Hippocampal formation (tissue), 2 donors: ENCODE measurements at places on chromosomes 2 and 18.

DNA sequence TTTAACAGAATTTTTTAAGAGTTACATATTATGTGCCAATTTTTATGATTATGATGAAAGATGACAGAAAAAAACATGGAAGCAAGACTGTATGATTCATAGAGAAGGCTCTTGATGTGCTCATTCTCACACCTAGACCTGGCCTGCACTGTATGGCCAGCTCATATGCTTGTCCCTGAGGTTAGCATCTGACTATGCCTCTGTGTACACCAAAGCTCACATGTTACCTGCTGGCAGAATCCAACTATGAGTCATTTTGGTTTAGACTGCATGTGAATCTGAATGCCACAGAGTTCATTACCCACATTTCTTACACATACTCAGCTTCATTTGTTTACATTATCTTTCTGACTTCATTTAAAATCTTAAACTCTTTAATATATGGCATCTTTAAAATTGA is 139.0 kb downstream of the DSC3 start:
- DNase-seq, result no peak

DNA sequence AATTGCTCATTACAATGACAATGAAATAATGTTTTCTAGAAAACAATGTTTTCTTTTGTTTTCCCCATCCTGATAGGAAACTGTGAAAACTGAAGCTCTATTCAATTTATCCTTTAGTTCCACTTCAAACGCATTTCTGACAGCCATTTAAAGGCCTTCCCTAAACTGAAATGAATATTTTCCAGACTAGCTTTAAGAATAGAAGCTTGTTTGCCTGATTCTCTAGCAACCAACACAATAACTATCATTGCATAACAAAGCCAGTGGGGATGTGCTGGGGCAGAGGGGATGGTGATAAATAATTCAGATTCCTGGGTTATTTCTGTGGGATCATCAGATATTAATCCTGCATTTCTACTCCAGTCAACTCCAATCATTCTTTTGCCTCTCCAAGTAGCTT is 427.1 kb downstream of the RND3 start:
- peak; percentile 43 for DNase-seq

- no peak for DNase-seq
Observed at GRCh38 chr18:50579061-50579774, 19.3 kb downstream of the MAPK4 start.

DNA sequence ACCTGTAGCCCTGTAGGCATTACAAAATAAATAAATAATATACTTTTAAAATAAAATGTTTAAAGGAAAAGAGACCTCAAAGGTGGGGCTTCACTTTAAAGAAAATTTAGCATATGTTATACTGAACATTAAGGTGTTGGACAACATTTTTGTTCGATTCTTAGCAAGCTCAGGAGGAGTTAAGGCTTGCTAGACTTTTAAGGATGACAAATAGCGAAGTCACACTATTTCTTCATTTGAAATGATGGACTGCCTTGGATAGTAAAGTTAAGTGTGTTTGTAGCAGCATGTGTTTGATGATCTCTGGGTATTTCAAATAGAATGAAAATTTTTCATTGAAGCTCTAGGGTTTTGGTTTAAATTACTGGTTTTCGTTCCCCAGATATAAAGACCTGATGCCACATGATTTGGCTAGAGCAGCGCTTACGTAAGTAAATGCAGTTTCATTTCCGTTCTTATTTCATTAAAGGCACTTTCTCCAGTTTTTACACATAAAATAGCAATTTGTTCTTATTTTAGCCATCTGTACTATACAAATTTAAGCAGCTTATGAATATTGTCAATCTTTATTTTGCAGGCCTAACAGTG is 24.9 kb downstream of the HADHB start:
- DNase-seq, result no peak

DNA sequence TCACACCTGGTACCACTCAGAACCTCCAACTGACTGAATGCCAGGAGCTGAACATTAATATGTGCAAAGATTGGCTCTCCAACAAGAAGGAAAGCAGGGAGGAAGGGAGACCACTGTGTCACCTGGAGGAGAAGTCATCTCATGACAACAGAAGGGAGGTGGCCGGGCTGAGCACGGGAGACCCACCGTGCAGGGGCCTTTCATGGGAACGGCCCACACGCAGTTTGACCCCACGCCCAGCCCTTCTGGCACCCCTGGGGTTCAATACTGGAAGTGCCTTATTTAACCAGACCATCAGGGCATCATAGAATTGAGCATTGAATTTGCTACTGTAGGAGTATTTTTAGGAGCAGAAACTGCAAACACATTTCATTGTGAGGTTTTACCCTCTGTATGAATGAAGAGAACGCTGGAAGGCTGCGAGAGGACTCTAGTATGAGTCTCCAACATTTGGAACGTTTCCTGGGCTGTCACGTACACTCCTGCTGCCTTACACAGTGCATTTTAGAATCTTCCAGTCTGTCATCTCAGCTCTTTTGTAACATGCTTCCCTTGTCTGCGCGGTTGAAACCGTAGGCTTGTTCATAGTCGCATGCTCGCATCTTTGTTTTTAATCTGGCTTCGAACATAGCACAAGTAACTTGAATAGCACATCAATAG is 132.1 kb downstream of the NFATC1 start:
- no peak for DNase-seq

DNA sequence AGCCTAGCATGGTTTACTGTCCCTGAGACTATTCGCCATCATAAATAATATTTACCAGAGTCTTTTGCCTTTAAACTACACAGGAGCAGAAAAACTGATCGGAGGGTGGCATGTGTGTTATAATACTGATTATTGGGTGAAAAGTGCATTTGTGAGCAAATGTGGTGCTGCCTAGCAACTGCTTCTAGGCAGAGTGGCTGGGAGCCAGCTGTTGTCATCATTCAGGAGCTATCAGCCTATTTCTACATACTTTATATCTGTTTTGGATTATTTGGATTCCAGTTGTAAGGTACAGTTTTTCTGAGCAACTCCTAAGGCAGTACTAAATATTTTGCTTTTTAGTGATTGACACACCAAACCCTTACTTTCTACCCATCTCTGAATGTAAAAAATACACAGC is 75.0 kb upstream of the MSTN start:
- no peak for DNase-seq

- DNase-seq, result peak; percentile 83
Observed at GRCh38 chr2:156340804-156341451, 8.4 kb upstream of the NR4A2 start.

DNA sequence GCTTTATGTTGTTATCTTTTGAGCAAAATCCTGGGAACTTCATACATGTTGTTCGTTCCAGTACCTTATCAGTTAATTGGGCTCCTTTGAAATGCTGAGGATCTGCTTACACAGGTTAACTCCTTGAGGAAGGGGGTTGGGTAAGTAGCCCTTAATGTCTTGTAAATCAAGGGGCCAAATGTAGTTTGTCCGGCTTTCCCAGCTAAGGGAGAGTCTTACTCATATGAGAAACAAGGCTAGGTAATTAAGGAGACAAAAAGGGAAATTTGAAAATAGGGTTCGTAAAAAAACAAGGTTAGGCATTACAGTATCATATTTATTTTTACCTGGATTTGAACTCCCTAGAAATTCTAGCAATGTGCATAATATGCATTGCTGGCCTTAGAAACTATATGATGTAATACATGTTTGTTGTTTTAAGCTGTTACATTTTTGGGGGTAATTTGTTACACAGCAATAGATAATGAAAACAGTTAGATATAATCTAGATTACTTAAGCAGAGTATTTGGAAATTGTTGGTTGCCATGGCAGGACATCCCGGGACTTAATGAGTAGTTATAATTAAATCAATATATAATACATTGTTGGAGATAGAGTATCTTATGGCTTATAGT is 30.9 kb upstream of the RNF149 start:
- no peak for DNase-seq

- no peak for DNase-seq
Observed at GRCh38 chr2:72367530-72368225, 220.0 kb upstream of the CYP26B1 start.

GRCh38 chr18:46632401-46633071 is 24.5 kb downstream of the LOXHD1 start:
- peak; percentile 7 for DNase-seq

- DNase-seq, result no peak
Observed at GRCh38 chr2:239365071-239365781, 35.6 kb downstream of the HDAC4 start.

DNA sequence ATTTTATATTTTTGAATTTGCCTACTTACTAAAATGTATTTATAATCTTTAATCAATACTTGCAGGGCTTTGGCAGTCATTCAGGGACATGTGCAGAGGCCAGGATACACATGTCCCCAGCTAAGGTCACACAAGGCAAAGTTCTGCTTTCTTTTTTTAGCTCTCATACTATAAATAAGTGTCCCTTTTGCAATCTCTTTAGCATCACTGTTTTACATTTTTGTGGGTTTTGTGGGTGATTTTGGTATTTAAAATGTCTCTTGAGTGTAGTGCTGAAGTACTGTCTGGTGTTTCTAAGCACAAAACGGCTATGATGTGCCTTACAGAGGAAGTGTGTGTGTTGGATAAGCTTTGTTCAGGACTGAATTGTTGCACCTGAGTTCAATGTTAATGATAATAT is 309.0 kb upstream of the GULP1 start:
- no peak for DNase-seq

GRCh38 chr2:144268036-144268678 is 251.8 kb downstream of the ZEB2 start:
- no peak for DNase-seq

DNA sequence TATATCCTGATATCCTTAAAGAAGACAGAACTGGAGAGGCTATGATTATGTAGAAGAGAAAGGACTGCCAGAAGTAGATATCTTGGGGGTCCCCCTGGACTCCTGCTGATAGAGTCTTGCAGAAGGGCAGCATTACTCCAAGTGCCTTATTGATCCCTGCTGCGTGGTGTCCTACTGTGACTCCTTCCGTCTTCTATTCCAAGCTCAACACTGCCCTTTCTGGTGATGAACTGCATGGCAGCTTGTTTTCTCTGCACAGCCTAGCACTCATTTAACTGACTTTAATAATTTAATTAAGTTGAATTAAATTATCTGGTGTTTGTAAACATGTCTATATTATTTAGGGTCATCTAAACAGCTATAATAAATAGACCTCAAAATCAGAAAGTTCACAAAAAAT is 194.1 kb upstream of the DSEL start:
- no peak for DNase-seq

DNA sequence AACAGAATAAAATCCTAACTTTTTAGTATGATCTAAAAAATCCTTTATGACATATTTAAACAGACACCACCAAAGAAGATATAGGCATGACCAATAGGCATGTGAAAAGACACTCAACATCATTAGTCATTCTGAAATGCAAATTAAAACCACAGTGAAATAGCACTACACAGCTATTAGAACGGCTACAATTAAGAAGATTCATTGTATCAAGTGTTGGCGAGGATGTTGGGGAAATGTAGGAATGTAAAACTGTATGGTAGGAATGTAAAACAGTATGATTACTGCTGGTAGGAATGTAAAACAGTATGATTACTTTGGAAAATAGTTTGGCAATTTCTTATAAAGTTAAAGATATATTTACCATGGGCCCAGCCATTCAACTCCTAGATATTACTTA is 253.3 kb upstream of the TCF4 start:
- DNase-seq, result no peak

GRCh38 chr2:37466533-37467222 is 122.2 kb downstream of the QPCT start:
- no peak for DNase-seq

DNA sequence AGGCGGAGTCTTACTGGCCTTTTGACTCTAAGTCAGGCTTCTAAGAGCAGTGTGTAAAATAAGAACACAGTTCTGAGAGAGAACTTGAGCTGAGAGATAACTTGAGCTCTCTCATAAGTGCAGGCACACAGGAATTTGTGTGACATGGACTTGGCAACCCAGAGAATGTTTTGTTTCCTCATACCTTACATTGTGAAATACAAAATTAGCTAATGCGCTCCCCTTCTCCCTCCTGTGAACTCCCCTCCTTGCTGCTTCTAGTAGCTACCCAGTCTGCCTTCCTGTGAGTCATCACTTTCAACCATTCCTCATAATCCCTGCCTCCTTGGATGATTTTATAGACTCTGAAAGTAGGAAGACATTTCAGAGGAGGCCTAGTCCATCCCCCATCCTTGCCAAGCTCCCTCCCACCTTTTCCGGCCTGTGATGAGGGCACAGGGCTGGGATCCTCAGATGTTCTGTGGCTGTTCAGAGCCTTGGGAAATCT is 22.6 kb downstream of the FER1L5 start:
- no peak for DNase-seq

- DNase-seq, result no peak
Observed at GRCh38 chr18:32771169-32771751, 1.6 kb downstream of the KLHL14 start.

- DNase-seq, result no peak
Observed at GRCh38 chr2:55108456-55109160, 58.4 kb upstream of the RTN4 start.

DNA sequence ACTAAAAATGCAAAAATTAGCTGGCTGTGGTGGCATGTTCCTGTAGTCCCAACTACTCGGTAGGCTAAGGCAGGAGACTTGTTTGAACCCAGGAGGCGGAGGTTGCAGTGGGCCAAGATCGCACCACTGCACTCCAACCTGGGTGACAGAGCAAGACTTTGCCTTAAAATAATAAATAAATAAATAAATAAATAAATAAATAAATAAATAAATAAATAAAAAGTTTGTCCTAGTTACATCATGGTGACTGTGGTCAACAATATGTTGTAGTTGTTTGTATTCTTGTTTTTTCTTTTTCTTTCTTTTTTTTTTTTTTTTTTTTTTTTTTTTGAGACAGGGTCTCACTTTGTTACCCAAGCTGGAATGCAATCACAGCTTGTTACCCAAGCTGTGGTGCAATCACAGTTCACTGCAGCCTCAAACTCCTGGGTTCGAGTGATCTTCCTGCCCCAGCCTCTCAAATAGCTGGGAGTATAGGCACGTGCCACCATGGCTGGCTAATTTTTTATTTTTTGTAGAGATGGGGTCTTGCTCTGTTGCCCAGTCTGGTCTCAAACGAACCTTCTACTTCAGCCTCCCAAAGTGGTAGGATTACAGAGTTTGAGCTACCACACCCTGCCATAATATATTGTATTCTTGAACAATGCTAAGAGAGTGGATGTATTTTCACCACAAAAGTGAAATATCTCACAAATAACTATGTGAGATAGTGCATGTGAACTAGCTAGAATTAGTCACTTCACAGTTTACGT is 185.0 kb downstream of the PHLPP1 start:
- no peak for DNase-seq

DNA sequence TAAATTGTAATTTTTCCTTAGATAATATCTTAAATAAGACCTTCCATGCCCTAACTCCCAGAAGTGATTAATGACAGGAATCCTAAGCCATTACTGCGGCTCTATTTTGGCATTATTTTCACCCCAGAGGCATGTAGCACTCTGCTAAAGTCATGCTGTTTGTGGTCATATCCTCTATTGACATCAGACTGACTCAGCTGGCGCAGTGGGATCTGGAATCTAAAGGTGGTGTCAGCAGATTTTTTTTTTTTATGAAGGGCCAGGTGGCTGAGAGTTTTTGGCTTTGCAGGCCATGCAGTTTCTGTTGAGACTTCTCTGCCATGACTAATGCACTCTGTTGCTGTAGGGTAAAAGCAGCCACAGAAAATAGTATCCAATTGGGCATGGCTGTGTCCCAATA is 64.1 kb upstream of the ACVR1C start:
- DNase-seq, result no peak
